ENCODE measurements at places on chromosomes 16 and 17.

GRCh38 chr17:31758646-31759045 is 100.4 kb downstream of the COPRS start:
- DNase-seq = no peak

DNA sequence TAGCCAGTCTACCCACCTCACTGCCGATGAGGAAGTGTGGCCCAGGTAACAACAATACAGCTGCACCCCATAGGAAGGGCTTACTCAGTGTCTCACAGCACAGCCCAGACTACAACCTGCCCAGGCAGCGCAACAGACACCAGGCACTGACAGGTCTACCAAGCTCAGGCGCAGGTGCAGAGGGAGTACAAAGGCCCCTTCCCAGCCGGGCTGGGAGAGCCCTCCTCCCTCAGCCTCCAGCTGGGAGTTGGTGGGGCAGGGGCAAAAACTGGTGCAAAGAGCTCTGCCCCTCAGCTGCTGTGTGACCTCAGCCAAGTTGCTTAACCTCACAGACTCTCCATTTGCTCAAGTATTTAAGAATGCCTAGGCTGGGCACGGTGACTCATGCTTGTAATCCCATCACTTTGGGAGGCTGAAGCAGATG is 112.6 kb upstream of the LHX1 start:
- no peak for DNase-seq

- DNase-seq = no peak
These were observed 908 bp upstream of the CLUH start for GRCh38 chr17:2712300-2713043.

DNA sequence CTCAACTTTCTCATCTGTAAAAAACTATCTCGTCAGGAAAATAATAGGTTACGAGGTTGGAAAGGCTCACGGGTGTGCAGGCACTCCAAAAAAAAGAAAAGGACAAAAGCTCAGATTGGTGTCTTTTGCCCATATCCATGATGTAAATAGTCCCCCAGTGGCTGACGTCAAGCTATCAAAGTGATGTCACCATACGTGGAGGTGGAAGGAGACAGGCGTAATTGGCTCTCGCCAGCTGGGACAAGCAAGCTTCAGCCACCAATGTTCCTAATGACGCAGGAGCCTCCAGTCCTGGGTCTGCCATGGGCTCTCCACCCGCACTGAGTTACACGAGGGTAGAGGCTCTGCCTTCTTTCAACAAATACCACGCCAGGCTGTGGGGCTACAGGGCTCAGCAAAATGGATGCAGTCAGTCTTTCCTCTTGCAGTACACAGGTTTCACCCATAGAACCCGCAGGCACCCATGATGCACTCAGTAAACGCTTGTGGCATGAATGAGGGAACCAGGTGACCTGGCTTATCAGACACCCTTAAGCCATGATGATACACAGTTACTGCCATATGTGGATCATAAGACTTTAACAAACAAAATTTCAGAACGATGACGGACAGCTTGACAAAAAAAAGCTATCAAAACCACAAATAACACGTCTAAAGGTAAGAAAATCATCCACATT is 50.5 kb downstream of the COTL1 start:
- DNase-seq = no peak

DNA sequence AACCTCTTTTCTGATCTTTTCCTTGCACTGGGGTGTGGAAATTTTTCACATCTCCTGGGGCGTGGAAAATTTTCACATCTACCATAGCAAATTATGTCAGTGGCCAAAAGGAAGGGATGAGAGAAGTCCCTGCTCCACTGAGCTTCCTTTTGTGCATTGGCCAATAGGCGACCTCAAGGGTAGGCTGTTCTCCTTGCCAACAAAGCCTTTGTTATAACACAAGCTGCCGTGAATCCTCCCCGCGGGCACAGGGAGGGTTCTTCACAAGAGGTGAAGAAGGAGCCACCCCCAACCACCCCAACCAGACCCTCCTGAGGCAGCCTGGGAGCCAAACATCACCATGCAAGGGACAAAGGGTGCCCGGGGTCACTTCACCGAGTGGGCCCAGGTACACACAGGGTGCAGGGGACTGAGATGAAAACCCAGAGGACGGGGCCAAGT is 6.5 kb downstream of the SLC5A11 start:
- DNase-seq = no peak

- no peak for DNase-seq
These were observed 8.4 kb downstream of the SLC25A10 start for GRCh38 chr17:81720267-81721071.

- DNase-seq = no peak
These were observed 19.5 kb downstream of the MINK1 start for GRCh38 chr17:4852567-4853207.

GRCh38 chr16:81237282-81237681 is 1.2 kb upstream of the BCO1 start:
- no peak for DNase-seq

DNA sequence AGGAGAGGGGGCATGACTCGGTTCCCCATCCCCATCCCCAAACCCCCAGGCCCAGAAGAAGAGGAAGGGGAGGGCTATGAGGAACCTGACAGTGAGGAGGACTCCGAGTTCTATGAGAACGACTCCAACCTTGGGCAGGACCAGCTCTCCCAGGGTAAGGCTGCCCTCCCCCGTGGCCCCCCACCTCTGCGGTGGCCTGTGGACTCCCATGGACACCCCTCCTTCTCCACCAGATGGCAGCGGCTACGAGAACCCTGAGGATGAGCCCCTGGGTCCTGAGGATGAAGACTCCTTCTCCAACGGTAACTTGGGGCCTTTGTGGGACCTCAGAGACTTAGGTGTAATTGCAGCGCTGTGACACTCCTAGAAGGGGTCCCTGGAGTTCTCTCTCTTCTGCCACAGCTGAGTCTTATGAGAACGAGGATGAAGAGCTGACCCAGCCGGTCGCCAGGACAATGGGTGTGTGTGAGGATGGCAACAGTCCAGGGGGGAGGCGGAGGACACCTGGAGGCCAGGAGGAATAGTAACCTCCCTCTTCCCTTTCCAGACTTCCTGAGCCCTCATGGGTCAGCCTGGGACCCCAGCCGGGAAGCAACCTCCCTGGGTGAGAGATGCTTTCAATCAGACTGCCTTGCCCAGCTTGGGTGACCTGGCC is 5.6 kb downstream of the CD19 start:
- no peak for DNase-seq

GRCh38 chr17:7852262-7852670 is 2.6 kb upstream of the TMEM88 start:
- no peak for DNase-seq

DNA sequence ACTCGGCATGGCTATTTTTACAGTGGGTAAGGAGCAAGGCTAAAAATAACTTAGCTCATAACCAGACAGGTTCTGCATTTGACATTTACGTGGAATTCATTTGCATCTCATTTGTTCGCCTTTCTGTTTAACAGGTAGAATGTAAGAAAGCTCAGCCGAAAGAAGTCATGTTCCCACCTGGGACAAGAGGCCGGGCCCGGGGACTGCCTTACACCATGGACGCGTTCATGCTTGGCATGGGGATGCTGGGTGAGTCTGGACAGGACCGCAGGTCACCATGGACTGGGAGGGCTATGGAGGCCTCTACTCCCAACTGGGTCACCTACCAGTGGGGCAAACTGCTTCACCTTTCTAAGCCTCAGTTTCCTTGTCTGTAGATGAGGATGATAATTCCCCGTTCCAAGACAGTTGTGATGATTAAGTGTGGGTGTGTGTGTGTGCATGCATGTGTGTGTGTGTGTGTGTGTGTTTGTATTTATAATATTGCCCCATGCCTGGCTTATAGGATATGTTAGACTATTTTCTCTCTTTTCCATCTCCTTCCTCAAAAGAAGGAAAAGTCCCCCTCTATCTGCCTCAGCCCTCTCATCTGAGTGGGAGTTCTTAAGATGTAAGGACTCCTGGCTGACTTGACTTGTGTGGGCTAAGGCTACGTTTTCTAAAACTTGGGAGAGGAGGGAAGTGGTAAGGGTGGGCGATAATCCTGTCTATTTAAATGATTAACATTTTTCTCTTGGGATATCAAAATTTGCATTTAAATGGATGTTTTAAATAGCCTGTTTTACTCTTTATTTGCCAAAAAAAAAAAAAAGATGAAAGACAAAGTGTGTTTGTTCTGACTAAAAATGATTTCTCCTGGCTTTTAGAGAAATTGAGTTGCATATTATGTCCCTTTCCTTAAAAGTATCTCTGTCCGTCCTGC is 129.0 kb downstream of the CCDC182 start:
- no peak for DNase-seq

DNA sequence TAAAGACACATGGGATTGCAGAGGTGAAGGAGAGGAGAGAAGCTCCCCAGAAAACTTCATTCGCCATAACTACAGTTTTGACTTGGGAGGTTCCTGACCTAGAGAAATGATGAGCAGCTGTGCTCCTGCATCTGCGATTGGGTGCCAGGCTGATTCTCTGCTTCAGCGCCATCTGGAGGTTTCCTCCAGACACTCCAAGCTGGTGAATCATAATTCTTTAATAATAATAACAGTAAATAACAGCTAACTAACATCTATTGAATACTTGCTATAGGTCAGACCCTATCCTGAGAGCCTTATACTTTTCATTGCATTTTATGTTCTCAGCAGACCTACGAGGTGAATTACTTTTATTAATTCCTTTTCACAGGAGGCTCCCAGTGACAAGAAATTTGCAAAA is 575.8 kb downstream of the TOX3 start:
- DNase-seq = no peak

- no peak for DNase-seq
These were observed 2.0 kb upstream of the VAMP2 start for GRCh38 chr17:8164815-8165131.

GRCh38 chr17:6530324-6530920 is 25.9 kb downstream of the PITPNM3 start:
- DNase-seq = no peak

- DNase-seq = no peak
These were observed 63.7 kb downstream of the CACNG1 start for GRCh38 chr17:67107811-67108775.

GRCh38 chr16:21590796-21591195 is 8.6 kb upstream of the METTL9 start:
- DNase-seq = no peak

GRCh38 chr17:81471818-81472456 is 40.7 kb downstream of the ACTG1 start:
- DNase-seq = no peak

- peak; percentile 33 for DNase-seq
These were observed 7.6 kb upstream of the NXPH3 start for GRCh38 chr17:49567871-49568694.

DNA sequence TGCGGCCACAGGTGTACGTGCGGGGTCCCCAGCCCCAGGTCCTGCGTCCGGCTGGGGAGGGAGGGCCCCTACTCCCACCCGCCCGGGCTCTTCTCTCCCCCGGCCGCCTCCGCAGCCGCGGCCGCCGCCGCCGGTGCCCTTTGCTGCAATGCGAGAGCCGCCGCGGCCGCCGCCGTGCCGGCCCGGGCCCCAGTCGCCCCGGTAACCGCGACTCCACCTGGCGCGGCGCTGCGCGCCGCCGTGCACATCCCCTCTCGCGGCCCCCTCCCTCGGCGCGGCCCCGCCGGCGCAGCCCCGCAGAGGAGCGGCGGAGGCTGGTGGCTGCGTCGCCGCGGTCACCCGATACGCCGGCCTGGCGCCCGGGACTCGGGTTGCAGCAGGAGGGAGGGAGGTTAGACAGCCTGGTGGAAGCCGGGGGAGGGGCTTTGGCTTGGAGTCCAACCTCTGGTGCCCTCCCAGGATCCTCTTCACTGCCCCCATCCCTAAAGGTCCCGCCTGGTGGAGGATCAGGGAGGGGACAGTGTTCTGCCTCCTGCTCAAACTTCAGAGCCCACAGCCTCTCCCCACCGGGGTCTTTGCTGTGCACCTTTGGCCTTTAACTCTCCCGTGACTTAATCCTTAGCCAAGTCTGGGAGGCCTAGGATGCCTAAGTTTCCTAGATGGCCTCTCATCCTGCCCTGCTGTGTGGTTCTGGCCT is 32.9 kb downstream of the SRCIN1 start:
- no peak for DNase-seq

DNA sequence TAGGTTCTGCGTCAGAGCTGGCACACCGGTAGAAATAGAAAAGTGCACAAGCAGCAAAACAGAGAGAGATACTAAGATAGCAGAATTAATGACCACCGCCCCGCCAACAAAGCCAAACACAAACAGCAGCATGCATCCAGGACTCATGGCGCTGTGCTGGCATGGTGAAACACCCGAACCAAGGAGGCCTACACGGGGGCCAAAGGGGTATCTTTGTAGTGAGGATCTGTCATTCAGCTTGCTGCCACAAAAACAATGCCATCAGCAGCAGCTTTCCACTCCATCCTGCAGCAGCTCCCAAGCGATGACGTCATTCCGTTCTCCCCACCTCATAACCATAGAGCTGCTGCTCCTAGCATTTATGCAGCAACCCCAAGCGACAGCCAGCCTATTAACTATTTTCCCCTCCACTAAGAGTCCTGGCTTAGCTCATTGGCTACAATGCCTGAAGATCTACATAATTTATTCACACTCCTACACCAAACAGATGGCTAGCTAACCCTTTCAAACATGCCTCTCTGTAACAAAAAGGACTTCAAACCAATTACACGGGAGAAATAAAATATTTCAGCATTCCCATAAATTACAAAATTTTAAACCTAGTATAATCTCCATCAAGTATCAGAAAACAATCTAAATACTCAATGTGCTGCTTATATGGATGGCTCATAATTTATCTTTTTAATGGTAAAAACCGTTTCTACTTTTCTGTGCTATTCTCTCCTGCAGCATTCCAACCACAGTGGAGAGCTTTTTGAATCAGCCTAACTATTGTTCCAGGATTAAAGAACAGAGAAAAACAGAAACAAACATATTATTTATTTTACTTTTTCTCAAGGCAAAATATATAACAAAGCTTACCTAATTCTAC is 73.9 kb downstream of the SPAG9 start:
- no peak for DNase-seq

DNA sequence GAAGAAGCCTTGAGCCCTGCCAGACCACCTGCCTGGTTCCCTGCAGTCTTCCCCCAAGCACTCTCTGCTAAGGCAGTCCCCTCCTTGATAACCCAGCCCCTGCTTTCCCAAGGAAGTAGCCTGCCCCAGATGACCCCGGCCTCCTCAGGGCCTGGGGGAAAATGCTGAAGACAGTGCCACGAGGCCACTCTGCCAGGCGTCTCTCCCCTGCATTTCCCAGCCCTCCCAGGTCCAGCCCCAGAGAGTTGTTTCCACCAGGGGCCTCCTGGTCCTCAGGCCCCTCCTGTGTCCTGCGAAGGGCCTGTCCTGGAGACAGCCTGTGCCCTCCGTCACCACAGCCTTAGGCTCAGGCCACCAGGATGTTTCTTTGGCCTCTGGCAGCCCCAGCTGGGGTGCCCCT is 96.4 kb downstream of the CCDC182 start:
- DNase-seq = no peak

GRCh38 chr17:19714542-19715411 is 1.6 kb downstream of the SLC47A2 start:
- DNase-seq = no peak

GRCh38 chr16:27389272-27389961 is 12.6 kb upstream of the IL21R start:
- DNase-seq = no peak

GRCh38 chr16:17230932-17231581 is 239.7 kb downstream of the XYLT1 start:
- no peak for DNase-seq

Data from esophagus squamous epithelium (tissue), 5 donors.